ENCODE measurements at places on chromosomes 2 and 18.

DNA sequence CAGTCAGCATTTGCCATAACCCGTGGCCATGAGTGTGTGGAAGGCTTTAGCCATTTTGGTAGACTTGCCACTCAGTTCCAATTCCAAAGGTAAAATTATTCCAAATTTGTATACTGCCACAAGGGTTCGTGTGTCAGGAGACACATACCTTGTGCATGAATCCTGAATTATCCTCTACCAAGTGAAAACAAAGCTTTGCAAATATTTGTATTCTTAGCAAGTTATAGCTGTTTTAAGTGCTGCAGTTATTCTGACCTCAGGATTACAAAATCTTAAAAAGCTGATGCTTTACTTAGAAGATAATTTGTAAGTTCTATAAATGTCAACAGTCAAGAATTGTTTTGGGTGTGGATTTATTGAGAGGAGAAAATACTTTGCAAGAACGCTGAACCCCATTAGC, 100.6 kb downstream of the ANTXR1 start:
- DNase-seq: no peak

DNA sequence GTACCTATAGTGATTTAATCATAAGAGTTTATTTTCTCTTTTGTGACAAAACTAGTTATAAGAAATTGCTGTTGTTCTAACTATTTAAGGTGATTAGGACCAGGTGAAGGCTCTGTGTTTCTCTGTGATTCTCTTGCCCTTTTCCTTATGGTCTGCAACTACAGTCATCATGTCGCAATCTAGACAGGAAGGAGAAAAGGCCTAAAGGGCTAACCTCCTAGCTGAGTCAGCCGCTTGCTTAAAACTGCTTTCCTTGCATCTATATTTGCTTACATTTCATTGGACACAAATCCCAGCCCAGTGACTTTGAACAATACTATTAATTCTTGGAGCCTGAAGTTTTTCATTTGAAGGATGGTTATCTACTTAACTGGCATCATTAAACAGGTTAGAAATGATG, 93.1 kb downstream of the PIK3C3 start:
- DNase-seq: no peak

GRCh38 chr2:28348149-28348567, 44.5 kb upstream of the FOSL2 start:
- no peak for DNase-seq

- DNase-seq: no peak
Measured at GRCh38 chr2:74427551-74427950, 6.0 kb downstream of the WDR54 start.

- DNase-seq: no peak
Measured at GRCh38 chr2:109377976-109378375, 235.8 kb downstream of the SEPTIN10 start.

- no peak for DNase-seq
Measured at GRCh38 chr18:24181806-24182205, 42.9 kb downstream of the CABYR start.

- DNase-seq: no peak
Measured at GRCh38 chr18:56402872-56403516, 235.4 kb downstream of the TXNL1 start.
